AG10803 (cell line): ENCODE measurements at places on chromosomes 6 and 20.

GRCh38 chr6:13989496-13990144 is 64.9 kb downstream of the RNF182 start:
- no peak for DNase-seq

DNA sequence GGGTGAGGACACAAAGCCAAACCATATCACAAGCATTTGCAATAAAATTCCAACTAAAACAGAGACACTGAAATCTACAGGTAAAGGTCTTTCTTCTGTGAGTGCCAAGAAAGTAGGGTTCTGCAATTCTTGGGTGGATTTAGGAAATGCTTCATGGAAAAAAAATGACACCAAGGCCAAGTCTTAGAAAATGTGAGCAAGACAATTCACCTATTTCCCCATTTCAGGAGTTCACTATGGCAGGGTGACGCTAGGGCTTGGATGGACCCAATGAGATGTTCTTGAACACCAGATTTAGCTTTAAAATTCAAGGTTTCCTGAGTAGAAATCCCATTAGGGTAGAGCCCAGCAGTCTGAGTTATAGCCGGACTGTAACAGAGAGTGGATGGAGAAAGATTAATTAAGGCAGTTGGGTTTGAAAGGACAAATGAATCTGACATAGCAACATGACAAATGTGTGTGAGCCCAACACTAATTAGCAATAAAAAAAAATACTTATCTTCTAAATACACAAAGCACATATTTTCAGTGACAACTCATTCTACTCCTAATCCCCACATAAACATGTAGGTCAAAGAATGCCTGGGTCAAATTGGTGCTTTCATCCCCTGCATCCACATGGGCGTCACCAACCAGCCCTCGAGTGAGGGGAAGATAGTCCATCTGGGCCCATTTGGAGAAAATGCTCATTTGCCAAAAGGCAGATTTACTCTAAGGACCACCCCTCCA is 180.4 kb upstream of the JARID2 start:
- no peak for DNase-seq

GRCh38 chr20:4880051-4880450 is 121.3 kb downstream of the SLC23A2 start:
- DNase-seq = no peak

- peak; percentile 97 for DNase-seq
These were observed 45.0 kb downstream of the PHACTR1 start for GRCh38 chr6:12761376-12762115.

DNA sequence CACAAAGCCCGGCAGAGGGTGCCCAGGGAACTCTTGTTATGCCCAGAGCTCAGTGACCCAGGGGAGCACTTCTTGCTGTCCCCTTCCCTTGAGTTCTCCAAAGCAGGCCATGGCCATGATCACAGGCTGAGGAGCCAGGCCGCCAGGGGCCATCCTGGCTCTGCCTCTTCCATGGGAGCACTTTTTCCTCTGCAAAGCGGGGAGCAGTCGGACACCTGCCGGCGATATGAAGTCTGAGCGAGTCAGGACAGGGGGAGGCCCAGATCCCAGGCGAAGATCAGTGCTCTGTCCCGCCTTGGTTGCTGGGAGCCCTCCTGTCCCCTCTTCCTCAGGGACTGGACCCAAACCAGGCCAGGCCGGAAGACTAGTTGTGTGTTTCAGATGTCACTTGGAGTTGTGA is 67.9 kb downstream of the TCP11 start:
- no peak for DNase-seq

GRCh38 chr20:35060168-35060567 is 32.4 kb downstream of the TRPC4AP start:
- DNase-seq = no peak

GRCh38 chr6:169194737-169195136 is 58.9 kb downstream of the THBS2 start:
- no peak for DNase-seq
